CD4-positive, alpha-beta T cell treated with Interleukin-17A for 1 hour (primary cell): ENCODE measurements at places on chromosomes 6 and 20.

GRCh38 chr20:43731927-43732326, 5.1 kb upstream of the GTSF1L start:
- DNase-seq, result no peak

DNA sequence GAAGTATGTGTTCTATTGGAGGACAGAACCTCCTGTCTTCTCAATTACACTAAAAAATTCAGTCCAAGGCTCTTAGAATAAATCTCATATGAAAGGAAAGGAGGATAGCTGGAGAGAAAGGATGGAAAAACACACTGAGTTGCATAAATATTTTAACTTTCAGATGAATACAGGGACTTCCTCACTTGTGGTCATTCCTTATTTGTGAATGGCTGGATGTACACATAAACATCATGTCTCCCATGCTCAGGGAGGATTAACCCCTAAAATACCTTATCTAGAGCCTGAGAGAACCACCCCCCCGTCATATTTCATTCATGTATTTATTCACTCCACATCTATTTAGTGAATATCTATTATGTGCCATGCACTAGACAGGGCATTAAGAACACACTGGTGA, 217.6 kb upstream of the CITED2 start:
- DNase-seq, result no peak

DNA sequence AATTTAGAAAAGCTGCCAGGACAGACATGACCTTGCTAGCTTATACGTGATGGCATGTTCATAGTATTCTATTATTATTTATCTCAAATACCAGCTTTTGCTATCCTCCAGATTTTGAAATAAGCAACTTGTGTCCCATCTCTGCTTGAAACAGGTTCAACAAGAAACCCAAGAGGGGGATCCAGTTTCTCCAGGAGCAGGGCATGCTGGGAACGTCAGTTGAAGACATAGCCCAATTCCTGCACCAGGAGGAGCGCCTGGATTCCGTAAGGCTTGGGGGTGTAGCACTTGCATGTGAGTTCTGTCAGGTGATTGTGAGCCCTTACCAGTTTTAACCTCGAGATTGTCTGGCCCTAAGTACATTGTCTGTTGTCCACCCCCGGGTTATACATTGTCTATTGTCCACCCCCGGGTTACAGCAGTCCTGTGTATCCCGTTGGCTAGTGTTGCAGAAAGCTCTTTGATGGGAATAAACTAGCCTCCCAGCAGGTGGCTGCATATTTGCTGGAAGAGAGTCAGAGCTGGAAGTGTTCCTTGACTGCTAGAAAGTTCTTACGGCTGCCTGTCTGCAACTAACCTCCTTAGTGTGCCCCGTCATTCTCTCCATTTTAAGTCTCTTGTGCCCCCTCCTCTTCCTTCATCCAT, 61.4 kb upstream of the CSE1L start:
- DNase-seq, result no peak

DNA sequence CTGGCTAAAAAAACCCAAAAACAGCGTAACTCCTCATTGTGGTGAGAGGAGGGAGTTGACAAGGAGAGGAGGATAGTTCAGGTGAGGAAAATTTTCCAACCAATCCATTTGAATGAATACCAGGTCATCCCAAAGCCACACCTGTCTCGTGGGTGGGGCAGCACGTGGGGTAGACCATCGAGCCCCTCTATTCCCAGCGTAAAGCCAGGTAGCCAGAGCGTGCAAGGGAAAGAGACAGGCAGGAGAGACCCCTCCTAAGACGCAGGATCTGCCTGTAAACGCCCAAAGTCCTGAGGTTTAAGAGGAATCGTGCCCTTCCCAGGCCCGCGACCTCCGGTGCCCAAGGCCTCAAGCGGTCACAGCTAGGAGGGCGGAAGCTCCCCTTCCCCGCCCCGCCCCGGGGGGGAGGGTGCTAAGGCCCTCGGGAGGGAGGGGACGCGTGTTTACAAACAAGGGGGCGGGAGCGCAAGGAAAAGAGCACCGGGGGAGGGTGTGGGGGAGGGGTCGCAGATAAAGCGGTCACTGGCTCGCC, 712 bp downstream of the RXRB start:
- DNase-seq, result no peak

DNA sequence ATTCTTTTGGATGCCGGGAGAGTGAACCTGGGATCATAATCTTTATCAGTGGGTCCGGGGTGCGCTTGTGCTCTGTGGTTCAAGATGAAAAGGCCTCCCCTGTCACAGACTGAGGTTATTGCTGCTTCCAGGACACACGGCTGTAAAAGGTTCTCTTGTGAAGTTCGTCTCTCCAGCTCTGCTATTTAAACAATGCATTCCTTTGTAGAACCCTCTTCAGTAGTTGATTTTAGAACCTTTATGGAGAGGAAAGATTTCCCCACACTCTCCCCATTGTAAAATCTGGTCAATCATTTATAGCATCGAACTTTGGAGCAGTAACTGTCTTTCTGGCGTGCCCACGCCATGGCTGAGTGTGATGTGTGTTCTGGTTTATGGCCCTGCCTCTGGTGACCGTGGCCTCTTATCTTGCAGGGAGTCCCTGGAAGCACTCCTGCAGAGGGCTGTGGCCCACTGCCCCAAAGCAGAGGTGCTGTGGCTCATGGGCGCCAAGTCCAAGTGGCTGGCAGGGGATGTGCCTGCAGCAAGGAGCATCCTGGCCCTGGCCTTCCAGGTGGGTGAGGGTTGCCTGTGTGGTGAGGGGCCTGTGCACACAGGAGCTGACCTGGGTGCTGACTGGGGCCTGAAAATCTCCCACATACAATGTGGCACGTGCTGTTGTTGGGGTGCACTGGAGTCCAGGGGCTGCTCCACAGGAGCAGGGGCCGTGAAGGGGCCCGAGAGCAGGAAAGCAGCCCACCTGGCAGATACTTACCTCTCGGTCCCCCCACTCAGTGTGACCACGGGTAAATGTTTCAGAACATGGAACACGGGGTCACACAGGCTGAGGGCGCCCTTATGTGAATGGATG, 11.6 kb upstream of the C20orf204 start:
- no peak for DNase-seq

DNA sequence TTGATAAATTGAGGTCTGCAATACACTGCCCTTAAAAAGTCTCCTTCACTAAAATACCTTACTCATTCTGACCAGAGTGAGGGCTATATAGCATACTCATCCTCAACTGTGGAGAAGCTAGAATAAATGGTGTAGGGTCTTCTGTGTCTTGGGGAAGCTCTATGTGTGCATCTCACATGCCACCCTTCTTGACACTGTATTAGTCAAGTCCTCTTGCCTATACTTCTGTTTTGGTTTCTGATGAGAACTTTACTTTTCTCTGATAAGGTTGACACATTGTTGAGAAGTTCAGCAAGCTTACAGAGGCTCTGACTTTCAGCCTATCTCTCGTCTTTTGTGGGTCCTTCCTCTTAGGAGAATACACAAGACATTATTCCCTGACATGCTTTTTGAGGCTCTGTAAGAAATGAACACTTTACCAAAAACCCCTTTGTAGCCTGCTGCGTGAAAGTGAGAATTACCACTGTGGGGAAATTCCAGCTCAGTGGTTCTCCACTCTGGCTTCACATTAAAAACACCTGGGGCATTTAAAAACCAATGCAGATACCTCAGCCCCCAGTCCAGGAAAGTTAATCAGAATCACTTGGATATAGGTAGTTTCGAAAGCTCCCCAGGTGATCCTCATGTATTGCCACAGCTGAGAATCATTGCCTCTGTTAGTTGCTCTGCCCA, 372.1 kb upstream of the HS3ST5 start:
- DNase-seq, result no peak

DNA sequence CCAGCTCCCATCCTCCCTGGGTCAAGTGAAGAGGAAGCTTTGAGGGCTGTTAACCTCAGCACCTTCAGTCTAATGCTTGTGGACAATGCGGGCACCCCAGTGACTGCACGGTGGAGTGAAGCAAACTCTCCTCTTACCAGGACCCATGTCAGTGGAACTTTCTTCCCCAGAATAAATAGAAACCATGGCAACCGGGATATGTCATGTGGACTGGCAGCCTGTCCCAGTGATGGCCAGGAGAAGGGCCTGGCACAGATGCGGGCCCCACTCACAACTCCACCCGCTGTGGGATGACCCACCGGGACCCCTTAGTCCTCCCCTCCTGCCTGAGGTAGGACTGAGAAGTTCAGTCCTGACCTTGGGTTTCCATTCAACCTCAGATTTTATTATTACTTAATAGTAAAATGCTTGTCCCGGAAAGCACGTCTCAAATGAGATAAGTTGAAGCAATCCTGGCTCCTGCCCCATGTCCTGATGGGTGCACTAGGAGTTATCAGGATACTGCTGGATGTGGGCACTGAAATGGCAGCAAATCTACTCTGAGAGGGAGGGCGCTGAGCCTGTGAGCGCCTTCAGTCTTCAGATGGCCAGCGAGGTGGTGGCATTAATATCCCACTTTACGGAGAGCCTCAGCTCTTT, 23.5 kb downstream of the TOX2 start:
- no peak for DNase-seq

GRCh38 chr6:135159531-135159930, 21.6 kb upstream of the MYB start:
- no peak for DNase-seq

GRCh38 chr6:72288592-72288991, 333.3 kb upstream of the KCNQ5 start:
- DNase-seq, result no peak

GRCh38 chr20:58514321-58515232, 622 bp downstream of the APCDD1L start:
- DNase-seq, result no peak

- DNase-seq, result no peak
These were observed 463.7 kb downstream of the CDC5L start for GRCh38 chr6:44851176-44851575.

DNA sequence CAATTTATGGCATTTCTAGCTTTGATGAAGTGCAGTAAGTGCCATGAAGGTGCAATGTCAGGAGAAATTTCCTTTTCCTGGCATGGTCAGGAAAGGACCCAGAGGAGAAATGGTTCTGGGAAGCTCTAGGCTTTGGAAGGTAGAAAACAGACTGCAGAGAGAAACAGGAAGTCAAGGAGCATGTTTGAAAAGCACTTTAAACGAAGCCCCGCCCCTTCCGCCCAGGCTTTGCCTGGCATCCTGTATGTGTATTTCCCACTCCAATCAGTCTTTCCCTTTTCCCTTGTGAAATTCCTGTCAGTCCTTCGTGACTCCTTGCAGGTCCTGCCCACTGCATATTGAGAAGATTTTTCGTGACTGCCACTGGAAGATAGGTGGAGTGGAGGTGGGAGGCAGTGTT, 320.9 kb upstream of the SASH1 start:
- DNase-seq, result no peak

DNA sequence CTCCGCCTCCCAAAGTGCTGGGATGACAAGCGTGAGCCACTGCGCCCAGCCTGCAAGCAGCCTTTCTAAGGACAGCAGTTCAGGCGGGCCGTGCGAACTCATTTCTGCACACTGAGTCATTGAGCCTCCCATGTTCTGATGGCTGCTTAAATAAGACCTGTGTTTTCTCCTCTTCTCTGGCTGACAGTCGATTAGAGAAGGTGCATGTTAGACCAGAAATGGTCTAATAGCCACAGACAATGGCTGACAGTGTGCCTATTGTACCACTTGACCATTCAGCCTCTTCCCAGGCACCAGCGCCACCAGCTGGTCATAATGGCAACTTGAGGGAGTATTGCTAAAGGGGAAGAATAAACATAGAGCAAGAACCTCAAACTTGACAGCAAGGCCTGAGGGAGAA, 6.2 kb downstream of the CST11 start:
- peak; percentile 35 for DNase-seq

DNA sequence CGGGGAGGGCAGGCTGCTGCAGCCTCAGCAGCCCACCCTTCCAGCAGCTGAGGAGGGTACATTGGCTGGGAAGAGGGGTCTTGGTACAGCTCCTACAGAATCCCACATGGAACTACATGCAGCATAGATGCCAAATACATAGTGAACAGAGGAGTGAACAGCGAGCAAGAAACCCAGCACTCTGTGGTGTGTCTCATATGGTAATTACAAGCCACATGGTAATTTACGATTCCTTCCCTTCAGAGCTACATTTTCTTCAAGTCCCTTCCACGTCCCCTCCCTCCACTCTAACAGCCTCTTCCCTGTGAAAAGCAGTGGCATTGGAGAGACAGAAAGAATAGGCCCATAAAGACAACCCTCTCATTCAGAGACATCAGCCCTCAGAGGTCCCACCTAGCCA, 167.7 kb downstream of the SYNDIG1 start:
- DNase-seq, result no peak

DNA sequence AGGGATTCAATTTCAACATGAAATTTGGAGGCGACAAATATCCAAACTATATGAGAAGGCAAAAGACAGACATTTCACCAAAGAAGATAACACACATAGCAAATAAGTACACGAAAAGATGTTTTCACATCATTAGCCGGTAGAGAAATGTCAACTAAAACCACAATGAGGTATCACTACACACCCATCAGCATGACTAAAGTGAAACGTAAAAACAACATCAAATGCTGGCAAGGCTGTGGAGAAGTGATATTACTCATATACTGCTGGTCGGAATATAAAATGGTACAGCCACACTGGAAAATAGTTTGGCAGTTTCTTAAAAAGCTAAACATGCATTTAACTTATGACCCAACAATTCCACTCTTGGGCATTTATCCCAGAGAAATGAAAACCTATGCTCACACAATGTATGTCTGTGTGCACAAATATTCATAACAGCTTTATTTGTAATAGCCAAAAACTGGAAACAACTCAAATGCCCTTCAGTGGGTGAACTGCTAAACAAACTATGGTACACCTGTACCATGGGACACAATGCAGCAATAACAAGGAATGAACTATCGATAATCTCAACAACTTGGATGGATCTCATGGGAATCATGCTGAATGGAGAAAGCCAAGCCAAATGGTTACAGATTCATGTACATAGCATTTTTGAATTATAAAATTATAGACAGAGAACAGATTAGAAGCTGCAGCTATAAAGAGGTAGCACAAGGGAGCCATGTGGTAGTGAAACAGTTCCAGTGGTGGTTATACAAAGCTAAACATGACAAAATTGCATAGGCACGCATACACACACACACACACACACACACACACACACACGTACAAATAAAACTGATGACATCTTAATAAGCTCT, 8.6 kb downstream of the ADAT2 start:
- DNase-seq, result peak; percentile 23

- no peak for DNase-seq
These were observed 370.6 kb upstream of the FLRT3 start for GRCh38 chr20:14707865-14708596.

- no peak for DNase-seq
These were observed 34.5 kb upstream of the TSPYL1 start for GRCh38 chr6:116314218-116314617.

GRCh38 chr6:122400462-122401089, 1.1 kb downstream of the HSF2 start:
- no peak for DNase-seq

DNA sequence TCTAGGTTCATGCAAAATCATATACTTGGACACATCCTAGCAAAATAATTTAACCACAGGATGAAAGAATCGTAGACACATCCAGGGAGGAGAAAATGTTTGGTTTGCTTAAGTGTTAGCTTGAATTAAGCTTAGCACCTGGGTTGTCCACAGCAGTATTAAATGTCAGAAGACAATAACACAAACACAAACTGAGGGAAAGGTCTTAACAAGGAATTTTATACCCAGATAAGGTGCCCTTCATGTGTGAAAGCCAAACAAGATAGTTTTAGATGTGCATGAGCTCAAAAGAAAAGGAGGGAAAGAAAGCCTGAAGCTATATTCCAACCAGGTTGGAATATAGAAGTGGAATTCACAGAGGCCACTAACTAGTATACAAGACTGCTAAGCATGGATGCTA, 49.1 kb downstream of the SLC23A2 start:
- DNase-seq, result no peak
